Stimulated activated CD8-positive, alpha-beta memory T cell treated with anti-CD3 and anti-CD28 coated beads, Interleukin-4, amount 100 ng/mL, for 4 hours (primary cell): ENCODE measurements at places on chromosomes 6 and 20.
A peak's percentile ranks its signal among the peaks of the same experiment; 100 is the strongest.

DNA sequence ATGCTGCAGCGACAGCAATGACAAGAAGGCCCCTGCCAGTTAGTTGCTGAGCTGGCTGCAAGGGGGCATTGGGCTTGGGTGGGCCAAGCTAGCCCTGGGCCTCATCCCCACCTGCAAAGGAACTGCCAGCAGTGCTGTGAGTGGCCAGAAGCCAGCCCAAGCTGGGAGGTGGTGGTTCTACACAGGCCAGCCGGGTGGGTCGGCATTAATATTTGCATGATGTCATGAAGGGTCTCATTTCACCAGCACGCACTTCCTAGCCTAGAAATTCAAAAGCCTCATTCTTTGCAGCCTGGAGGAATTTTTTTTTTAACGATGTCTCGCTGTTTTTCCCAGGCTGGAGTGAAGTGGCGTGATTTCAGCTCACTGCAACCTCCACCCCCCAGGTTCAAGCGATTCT, 62.0 kb downstream of the IYD start:
- DNase-seq = no peak

- no peak for DNase-seq
These were observed 37.6 kb upstream of the LYRM2 start for GRCh38 chr6:89675949-89676748.

- DNase-seq = no peak
These were observed 1.9 kb upstream of the TMEM242 start for GRCh38 chr6:157325069-157325805.

DNA sequence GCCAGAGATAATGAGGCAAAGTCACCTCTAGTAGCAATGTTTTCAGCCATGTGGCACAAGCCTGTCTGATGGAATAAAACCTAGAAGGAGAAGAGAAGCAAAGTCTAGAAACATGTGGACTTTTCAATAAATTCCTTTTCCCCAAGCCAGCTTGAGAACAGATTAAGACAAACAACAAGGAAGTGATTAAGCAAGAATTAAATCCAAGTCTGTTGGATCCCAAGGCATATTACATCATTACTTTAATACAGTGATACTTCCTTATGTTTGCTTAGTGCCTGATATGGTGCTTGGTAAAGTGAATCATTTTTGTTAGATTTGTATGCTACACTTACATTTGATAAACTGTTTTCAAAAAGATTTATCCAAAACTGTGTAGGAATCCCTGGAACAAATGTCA, 260.3 kb upstream of the FAM83B start:
- no peak for DNase-seq

- DNase-seq = no peak
These were observed 215.6 kb downstream of the FOXC1 start for GRCh38 chr6:1825277-1825676.

DNA sequence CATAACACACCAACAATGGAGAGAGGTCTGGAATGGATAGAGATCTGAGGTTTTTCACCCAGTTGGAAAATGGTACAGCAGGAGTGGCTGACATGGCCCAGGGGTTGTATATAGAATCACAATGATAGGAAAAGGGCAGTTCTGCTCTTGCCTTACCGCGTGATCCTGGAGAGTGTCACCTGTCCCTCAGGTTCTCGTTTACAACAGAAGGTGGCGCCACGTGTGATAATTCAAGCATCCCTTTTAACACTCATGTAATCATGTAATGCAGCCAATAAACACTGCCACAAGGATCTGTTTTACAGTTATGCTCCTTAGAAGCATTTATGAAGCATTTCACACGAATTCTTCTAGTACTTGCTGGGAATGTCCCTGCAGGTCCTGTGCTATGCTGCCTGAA, 12.9 kb upstream of the WFDC2 start:
- no peak for DNase-seq

DNA sequence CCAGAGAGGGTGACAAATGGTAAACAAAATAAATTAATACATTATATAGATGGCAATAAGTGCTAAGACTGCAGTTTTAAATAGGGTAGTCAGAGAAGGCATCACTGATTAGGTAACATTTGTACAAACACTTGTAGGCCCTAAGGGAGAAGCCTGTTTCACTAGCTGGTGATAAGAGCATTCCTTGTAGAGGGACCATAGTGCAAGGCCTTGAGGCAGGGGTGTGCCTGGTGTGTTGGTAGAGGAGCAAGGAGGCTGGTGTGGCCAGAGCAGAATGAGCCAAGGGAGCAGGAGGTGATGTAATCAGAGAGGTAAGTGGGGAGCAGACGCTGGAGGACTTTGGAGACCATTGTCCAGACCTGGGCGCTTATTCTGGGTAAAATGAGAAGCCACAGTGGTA, 70.7 kb downstream of the ANKRD6 start:
- DNase-seq = no peak

DNA sequence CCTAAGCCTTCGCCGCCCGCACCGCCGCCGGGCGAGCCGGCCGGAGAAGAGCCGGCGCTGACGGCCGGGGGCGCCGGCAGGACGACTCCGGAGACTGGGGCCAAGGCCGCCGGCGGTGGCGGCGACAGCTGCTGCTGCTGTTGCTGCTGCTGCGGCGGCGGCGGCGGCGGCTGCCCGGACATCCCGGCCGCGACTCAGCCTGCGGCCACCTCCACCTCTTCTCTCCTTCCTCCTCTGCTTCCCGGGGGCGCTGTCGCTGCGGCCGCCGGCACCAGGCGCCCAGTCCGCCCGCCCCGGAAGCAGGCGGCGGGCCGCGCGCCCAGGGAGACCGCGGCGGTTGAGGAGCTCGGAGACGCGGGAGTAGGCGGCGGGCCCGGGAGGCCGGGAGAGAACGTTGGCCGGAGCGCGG, 307 bp downstream of the RANBP9 start:
- peak; percentile 7 for DNase-seq
